ENCODE measurements at places on chromosomes 5 and 9. TPM values are rescaled to one million over a fixed set of nuclear protein-coding genes. Genes with fewer than 3 reads are reported as not detected.

EIF4E1B gene
- total RNA-seq, result not detected

DNA sequence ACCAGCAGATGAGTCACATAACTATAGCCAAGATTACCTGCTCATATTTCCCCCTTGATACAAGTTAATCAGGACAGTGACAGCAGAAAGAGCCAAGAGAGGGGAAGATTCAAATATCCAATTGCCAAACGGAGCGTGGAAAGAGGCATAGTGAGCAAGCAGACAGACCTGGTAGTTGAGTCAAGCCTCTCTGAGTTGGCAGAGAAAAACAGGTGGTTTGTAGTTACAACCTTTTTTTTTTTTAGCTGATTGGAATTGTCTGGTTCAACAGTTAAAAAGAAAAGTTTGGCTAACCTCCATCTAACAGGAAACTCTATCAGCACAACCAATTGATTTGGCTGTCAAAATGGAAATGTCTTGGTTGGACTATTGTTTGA lies 272.1 kb downstream of the TLE1 start:
- no peak for DNase-seq

PAPPA gene
- 2.4 TPM for total RNA-seq

GRCh38 chr5:15406478-15406877 lies 93.5 kb upstream of the FBXL7 start:
- no peak for DNase-seq

BARHL1 gene
- total RNA-seq, result not detected

DNA sequence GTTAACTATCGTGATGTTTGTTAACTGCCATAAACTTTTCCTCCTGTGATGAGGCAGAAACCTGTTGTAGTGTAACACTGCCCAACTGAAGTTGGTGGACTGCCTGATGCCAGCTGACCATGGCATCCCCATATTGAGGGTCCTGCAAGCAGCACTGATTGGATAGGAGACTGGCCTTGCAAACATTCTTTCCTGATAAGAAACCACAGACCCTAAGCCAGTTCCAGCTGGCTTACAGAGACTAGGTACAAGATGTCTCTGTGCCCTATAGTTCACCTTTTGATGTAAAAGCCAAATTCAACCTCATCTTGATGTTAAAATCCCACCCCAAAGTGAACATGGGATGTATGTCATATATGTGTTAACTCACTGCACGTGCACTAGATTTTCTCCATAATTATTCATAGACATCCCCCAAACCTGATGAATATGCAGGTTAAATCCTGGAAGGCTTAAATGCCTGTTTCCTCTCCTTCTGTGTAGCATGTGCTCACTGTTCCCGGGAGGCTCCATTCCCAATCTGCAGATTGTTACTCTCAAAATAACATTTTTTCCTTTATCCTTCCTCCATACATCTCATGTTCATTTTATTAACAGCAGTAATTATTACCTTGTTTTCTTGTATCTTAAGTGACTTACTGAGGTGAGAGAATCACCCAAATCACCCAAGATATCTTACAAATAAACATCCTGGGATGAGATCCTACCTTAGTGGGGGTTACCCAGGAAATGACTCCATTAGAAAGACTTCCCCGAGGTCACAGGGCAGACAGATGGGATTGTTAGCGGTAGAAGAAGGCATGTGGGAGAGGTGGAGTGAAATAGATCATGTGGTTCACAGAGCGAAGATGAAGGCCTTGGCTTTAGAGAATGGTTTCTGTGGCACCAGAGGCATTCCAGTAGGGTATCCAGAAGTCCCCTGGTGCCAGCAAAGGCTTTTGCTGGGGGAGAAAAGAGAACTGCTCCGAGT lies 566.7 kb downstream of the CCDC171 start:
- DNase-seq, result no peak

DNA sequence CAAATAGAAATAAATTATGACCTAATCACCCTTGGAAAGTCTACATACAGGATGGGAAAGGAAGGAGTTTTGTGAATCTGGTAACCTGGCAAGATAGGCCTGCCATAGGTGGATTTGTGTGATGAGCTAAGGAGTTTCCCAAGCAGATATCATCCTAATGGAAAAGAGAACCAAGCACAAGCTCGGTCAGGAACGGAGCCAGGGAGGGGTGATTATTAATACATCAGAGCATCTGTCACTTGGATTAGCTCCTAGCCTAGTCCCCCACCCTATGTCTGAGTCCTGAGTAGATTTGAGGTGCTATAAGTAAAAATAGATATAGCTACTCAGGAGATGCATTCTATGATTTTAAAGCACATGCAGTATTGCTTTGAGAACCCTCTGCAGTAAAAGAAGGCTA lies 57.3 kb upstream of the SMARCA2 start:
- no peak for DNase-seq

DNA sequence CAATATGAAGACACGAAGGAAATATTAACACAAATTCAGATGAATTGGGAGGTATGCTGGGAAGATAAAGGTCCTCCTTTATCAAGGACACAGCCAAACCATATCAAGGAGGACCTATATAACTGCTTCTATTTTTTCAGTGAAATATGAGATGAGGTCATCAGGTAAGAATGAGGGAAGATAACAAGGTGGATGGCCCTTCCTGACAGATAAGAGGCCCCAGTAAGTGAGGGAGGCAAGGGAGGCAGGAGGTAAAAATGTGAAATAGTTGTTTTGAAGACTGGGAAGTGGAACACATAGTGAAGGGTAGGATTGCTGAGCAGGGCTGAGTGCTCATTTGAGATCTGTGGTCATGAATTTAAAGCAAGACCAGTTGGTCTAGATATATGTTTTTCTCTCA lies 60.0 kb upstream of the FOXE1 start:
- DNase-seq, result no peak

DNA sequence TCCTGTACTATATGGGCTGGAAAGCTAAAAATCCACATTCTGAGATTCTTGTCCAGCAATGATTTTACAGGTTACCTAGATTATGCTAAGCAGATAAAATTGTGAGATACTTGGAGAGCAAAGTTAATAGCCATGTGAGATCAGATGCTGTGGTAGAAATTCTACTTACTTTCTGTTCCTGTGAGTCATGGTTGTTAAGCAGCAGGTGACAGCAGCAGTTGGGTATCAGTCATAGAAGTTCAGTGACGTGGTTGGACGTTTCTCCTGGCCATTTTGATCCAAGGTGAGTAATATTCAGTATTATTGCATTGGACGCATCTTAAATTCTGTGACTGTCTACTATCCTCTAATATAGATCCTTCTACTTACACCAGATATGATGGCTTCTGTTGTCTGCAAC lies 524.5 kb downstream of the TMEM38B start:
- DNase-seq, result no peak

GBA2 gene
- 97.7 TPM for total RNA-seq

DNA sequence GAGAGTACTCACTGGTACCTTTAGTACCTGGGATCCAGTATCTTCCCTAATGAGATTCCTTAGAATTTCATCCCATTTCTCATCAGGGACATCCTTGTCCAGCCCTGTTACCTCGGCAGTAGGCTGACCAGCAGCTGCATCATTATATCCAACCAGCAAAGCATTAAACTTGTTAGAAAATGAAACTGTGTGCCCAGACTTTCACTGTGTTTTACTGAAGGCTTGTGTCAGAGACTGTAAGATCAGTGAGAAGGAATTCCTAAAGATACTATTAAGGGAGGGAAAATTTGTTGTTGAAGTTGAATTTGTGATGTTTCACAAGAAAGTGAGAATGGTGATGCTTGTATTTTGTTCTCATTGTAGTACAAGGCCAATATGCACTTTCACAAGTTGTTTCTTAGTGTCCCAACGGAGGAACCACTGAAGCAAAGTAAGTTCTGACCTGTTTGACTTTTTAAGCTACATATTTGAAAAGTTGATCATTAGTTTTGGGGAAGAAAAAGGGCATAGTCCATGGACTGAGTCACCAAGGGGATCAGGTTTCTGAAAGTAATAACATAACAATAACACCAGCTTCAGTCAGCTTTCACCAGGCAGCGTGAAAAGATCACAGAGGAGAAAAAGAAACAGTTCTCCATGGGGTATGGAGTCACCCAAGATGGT lies 48.8 kb downstream of the GRAMD2B start:
- DNase-seq, result no peak

DNA sequence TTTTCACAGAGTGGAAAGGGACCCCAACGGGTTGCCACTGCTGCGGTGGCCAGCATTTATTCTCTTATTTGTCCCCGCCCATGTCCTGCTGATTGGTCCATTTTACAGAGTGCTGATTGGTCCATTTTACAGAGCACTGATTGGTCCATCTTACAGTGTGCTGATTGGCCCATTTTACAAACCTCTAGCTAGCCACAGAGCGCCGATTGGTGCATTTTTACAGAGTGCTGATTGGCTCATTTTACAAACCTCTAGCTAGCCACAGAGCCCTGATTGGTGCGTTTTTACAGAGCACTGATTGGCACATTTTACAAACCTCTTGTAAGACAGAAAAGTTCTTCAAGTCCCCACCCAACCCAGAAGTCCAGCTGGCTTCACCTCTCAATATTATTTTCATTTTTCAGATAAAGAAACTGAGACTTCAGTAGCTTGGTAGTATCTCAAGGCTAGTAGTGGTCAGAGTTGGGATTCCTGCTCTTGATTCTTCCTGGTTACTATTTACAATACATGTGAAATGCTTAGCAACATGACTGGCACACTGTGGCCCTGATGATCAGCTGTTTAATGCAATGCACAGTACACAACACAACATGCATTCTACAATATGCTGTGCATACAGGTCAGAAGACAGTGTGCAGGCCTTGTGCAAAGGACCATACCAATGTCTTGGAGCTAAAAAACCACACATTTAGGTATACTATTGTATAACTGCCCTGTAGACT lies 63.6 kb upstream of the BOD1 start:
- DNase-seq, result no peak

MATR3 gene
- 104 TPM for total RNA-seq

GRCh38 chr9:87276327-87276841 lies 221.3 kb upstream of the DAPK1 start:
- DNase-seq, result no peak

CD14 gene
- 73.9 TPM for total RNA-seq

DNA sequence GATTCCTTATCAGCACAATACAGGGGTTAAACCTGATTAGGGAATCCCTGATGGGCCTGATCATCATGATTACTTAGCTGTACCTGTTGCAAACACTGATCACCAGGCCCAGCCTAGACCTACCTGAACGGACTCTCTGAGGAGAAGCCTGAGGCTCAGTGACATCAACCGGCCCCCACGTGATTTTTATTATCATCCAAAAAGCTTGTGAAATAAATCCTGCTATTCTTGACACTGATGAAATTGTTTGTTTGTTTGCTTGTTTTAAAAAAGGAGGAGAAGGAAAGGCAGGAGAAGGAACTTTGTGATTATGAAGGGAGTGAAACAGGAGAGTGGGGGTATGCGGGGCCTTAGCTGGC lies 18.1 kb downstream of the LCP2 start:
- no peak for DNase-seq

HAND1 gene
- 5.2 TPM for total RNA-seq

NUTM2F gene
- total RNA-seq, result not detected

TBCA gene
- total RNA-seq, result 153 TPM

DNA sequence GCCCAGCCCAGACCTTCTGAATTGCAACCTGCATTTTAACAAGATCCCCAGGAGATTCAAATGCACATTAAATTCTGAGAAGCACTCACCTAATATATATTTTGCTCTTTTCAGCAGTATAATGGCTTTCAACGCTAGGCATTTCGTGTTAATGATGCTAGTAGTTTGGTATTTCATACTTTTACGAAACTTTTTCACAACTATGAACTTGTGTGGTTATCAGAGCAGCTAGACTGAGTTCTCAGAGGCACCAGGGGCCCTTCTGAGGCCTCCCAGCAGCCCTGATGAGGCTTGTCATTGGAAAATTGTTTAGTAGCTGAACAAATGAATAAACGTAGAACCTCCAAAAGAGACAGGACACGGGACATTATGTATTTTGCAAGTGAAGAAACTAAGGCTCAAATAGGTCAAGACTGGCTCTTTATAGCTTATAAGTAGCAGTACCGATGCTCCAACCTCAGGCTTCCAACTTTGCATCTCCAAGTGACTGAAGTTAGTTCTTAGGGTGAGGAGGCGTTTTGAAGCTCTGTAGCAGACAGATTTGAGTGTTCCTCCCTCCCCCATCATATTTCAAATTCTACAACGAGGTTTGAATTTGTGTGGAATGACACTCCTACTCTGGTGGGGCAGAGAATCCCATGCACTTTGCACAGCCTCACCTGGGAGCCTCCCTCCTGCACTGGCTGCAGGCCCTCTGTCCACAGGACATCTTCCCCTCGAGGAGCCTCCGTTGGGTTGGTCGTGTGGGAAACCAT lies 121.1 kb upstream of the SLC25A48 start:
- no peak for DNase-seq

DNA sequence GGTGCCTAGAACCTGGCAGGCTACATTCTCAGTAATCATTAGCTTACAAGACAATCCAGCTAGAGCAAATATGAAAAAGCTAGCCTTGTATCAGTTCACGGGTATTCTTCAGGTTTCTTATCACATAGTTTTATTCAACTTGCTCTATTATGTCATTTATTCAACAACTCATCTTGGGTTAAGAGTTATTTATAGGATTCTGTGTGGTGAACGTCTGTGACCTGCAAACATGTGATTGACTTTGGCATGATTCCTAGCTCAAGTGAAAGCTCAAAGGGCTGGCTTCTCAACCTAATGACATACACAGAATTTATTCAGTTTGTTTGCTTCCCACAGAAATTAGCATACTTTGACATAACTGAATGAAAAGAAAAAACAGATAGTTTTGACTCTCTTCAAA lies 173.1 kb downstream of the PLPPR1 start:
- no peak for DNase-seq

DNA sequence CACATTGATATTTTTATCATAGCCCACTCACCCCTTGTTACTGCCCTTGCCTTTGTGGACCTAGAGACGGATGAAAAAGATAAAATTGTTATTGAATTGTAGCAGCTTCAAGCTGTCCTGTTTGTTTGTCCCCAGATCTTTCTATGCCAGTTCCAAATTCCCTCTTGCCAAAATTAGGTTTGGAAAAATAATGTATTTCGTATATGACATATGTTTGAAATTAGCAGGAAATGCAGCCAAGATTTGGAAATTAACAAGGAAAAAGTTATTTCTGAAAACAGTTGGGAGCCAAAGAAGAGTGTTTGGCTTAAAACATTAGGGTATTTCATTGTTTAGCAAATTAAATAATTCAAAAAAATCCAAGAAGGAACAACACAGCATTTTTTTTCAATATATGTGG lies 33.5 kb downstream of the SPATA31D1 start:
- no peak for DNase-seq

GRCh38 chr5:93924628-93925027 lies 183.2 kb upstream of the POU5F2 start:
- no peak for DNase-seq

DNA sequence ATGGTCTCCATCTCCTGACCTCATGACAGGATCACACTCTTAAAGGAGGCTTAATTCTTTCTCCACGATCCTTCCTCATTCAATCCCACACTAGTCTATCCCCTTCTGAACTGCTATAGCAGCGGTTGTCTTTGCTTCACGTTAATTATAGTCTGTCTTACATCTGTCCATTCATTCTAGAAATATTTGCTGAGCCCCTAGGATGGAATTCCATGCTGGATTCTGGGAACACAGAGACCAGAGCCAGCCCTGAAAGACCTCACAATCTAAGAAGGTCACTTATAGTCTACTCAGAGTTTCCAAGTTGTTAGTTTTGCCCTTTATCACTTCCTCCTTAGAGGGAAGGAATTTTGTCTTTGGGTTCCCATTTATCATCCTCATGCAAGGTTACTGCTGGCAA lies 193.5 kb downstream of the GAS1 start:
- no peak for DNase-seq

Data from left cardiac atrium (tissue), 4 donors.